ENCODE measurements at places on chromosomes 3 and 15.

GRCh38 chr15:88613074-88613944 is 7.8 kb upstream of the AEN start:
- no peak for DNase-seq

- DNase-seq = no peak
Measured at GRCh38 chr3:198070871-198071270, 110.9 kb downstream of the LMLN start.

DNA sequence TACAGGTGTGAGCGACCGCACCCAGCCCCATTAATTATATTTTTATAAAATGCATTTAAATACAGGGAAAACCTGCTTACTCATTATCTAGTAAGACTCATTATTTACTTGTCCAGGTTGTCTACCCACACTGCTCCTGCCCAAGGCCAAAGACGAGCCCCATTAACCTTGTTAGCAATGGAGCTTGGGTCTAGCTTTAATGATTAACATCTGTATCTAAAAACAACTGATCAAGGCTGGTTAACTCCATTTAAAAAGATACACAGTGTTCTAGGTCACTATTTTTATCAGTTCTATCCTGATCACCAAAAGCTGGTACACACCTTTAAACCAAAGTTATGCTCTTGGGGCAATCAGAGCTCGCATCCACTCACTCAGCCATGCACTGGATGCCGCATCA is 10.4 kb upstream of the NCKIPSD start:
- DNase-seq = no peak

- DNase-seq = no peak
Measured at GRCh38 chr3:185335799-185336198, 27.1 kb upstream of the MAP3K13 start.

- no peak for DNase-seq
Measured at GRCh38 chr3:122576174-122576940, 1.1 kb upstream of the PARP15 start.

DNA sequence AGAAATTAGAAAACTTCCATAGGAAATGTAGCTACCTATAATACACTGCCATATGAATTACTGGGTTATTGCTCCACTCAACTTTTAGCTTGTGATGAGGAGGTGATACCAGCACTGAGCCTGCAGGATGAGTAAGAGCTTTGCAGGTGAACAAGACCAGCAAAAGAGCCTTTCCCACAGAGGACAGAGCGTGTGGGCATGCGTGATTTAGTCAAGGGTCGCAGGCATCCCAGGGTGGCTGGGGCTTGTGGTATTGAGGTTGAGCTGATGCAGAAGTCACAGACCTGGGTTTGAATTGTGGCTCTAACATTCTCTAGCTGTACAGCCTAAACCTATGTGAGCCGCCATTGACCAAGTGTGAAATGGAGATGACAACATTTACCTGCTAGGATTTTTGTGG is 5.6 kb downstream of the NRROS start:
- DNase-seq = no peak

- no peak for DNase-seq
Measured at GRCh38 chr15:56038707-56039106, 45.3 kb upstream of the NEDD4 start.

DNA sequence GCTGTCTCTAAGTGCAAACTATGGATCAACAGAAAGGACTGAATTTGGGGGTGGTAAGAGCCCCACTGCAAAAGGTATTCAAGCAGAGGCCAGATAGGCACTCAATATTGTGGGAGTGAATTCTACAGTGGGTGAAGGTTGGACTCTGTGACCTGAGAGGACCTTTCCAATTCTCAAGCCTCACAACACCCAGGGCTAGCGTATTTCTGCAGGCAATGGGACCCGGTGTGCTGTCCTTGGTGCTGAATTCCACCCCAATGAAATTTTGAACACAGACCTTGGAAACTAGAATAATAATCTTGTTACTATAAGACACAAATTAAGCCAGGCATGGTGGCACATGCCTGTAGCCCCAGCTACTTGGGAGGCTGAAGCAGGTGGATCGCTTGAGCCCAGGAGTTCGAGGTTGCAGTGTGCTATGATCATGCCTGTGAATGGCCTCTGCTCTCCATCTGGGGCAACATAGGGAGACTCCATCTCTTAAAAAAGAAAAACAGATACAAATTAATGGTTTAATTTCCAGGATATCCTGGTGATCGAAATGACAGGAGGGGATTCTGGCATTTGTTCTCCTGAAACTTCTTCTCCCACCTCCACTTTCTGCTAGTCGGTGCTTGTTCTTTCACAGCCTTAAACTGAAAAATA is 135.4 kb downstream of the RAB11A start:
- no peak for DNase-seq

All from T-helper 22 cell (primary cell).